ENCODE measurements at places on chromosomes 1 and 21.

DNA sequence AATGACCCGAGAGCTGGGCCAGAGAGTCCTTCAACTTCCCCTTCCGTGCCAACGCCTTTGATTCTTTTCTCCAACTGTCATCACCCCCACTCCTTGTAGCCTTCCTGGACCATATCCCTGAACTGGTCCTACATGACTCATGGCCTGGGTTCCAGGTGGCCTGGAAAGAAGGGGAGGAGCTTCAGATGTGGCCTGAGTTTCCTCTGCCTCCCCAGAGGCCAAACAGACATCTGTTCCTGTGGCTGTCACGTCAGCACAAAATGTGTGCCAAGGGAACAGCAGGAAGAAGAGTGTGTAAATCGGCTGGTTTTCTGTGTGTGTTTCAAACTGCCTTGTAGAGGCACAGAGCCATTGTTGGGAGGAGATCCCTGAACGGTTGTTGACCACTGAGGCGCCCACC lies 24.9 kb upstream of the KIRREL1 start:
- DNase-seq, result peak; percentile 81

GRCh38 chr1:63864224-63864641 lies 90.4 kb downstream of the ROR1 start:
- DNase-seq, result peak; percentile 96

DNA sequence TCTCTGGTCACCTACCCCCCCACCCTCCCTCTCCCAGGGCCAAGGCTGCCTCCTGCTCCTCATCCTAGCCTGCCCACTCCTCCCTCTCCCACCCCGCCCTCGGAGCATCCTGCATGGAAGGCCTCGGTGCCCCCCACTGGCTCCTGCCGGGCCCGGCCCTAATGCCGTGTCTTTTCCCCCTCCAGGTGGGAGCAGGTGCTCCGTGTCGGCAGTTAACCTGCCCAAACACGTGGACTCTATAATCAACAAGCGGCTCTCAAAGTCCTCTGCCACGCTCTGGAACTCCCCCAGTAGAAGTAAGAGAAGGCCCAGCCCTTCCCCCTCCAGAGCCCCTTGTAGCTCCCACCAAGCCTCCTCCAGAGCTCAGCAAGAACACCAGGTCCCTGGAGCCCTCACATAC lies 18.8 kb downstream of the MAP7D1 start:
- no peak for DNase-seq

DNA sequence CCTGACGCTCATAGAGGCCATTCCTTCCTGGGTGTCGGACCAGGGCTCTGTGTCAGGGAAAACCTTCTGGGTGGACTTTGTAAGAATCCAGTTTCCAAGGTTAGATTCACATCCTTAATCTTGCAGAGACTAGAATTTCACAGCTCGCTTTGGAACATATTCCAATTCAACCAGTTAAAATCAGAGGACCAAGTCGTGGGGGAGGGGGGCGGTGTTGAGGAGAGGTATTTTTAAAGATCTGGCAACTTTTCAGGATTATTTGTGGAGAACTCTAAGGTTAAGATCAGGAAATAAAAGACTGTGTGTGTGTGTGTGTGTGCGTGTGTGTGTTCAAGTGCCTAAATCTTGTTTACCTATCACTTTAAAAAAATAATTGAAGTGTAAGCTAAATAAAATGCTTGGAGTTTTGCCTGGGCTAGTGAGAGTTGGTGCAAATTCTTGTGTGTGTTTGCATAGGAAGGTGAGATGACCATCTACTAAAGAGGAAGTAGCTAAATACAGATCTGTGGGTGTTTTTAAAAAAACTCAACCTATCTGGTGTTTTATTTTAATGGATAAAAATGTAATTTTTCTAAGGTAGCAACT lies 21.8 kb downstream of the TENT5C start:
- DNase-seq, result peak; percentile 45
